ENCODE measurements at places on chromosomes 3 and 15.

DNA sequence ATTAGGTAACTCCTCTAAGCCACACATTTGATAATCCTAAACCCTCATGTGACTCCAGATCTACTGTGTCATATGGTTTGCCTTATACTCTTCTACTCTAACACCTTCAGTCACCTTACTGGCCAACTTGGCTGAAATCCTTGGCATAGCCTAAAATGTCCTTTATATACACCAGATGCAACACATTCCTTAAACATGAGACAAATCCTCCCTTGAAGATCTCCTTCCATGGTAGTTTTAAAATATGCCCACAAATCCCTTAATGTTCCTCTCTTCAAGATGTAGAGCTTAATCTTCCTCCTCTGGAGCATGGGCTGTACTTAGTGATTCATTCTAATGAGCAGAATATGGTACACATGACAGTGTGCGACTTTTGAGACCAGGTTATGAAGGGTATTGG, 238.9 kb downstream of the SUCLG2 start:
- DNase-seq = no peak

DNA sequence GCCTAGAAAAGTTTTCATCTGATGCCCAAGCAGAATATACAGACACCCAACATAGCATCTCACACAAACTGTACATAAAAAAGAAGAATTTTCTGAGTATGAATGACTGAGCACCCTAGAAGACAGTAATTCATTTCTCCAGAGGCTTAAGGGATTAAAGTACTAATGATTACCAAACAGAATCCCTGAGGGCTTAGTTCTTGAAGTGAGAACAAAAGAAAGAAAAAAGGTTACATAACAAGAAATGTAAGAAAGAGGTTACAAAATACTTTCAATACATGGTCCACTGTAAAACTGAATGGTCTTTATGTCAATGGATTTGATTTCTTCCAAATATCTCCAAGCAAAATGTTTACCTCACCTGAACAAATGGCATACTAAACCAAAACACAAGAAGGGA, 9.1 kb upstream of the NEK10 start:
- DNase-seq = no peak

GRCh38 chr15:35519541-35520149, 26.3 kb downstream of the DPH6 start:
- no peak for DNase-seq

GRCh38 chr3:43327582-43327979, 41.2 kb downstream of the SNRK start:
- DNase-seq = no peak

- DNase-seq = no peak
These were observed 128.9 kb downstream of the CHCHD6 start for GRCh38 chr3:126832933-126833332.

DNA sequence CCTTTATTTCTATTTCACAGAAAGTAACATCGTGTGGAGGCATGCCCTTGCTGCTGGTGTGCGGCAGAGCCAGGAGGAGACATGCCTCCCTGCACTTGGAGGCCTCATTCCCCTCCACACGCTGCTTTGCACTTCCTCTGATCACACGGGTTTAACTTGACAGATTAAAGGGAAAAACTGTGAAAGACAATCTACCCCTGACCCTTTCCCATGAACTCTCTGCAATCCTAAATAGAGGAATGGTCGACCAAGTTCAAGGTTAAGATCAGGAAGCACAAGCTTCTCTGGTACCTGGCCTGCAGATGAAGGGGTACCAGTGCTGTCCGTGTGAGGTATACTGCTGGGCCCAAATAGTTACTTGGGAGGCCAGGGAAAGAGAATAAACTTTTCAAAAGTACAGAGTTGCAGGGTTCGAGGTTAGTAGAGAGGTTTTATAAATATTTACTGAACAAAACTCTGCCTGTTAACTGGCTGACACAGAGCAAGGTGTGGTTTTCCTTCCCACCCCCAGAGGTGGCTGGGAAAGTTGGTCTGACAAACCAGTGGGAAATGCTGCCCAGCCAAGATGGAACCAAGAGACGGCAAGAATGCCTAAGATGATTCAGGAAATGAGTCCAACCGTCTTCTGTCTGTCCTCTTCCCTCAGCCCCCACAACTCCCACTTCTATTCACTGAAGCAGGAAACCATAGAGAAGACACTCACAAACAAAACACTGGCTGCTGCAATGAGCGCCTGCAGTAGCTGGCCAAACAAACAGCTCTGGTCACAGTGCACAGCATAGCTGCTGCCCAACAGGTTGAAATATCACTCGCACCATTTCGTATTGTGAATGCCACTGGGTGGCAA, 79.6 kb downstream of the IGF2BP2 start:
- no peak for DNase-seq
